ENCODE measurements at places on chromosomes 2 and 18.

DNA sequence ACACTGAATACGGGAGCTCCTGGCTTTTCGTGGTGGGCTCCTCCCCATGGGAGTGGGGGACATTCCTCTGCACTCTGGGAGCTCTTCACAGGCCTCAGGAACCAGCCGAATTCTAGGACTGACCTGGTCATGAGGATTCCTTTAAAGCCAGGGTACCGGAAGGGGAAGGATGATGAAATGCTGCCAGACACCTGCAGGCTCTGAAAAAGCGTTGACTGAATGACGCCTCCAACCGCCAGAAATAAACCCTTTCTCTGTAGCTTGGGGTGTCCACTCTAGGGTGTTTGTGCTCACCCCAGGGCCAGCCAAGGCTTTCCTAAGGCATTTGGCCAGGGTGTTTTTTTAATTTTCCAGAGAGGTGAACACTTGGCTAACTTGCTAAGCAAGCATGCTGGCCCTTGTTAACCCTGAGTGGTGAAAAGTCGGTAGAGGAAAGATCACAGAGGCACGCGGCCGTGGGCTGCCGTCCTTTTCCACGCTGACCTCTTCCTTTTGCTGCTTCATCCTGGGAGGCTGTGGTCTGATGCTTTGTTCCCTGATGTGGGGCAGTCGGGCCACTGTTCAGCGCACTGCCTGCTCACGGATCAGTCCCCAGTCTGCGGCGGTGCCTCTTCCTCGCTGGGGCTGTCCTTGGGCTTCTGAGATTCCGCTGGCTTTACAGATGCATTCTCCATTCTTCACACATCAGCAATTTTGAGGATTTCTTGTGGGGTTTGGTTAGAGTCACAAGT lies 32.0 kb downstream of the IMPA2 start:
- no peak for DNase-seq

DNA sequence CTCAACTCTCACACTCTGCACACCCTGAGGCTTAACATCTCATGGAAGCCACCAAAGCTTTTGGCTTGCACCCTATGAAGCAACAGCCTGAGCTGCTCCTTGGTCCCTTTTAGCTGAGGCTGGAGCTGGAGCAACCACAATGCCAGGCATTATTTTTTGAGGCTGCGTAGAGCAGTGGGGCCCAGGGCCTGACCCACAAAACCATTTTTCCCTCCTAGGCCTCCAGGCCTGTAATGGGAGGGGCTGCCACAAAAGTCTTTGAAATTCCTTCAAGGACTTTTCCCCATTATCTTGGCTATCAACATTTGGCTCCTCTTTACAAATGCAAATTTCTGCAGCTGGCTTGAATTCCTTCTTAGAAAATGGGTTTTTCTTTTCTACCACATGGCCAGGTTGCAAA lies 39.8 kb downstream of the CTNNA2 start:
- DNase-seq, result no peak

GRCh38 chr2:26657265-26657664 lies 16.1 kb upstream of the CIB4 start:
- DNase-seq, result no peak

DNA sequence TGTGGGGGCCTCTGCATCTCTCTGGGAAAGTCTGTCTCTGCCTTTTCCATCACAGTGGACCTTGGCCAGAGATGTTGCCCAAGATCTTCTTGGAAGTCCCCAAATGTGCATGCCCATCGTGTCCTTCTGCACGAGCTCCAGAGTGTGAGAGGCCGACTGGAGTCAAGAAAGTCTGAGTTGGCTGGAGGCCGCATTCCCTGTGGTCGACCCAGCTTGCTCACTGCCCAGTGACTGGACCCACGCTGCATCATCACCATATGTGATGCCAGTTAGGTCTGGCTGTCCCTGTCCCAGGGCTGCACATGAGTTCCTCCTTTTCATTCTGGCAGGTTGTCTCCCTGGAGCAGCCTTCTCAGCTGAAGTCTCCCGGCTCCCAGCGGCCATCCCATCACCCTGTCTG lies 93.8 kb downstream of the ARL4C start:
- DNase-seq, result no peak

DNA sequence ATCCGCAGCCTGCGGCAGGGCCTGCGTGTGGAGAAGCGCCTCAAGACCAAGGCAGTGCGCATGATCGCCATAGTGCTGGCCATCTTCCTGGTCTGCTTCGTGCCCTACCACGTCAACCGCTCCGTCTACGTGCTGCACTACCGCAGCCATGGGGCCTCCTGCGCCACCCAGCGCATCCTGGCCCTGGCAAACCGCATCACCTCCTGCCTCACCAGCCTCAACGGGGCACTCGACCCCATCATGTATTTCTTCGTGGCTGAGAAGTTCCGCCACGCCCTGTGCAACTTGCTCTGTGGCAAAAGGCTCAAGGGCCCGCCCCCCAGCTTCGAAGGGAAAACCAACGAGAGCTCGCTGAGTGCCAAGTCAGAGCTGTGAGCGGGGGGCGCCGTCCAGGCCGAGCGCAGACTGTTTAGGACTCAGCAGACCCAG lies 5.4 kb downstream of the GPR17 start:
- DNase-seq, result no peak

DNA sequence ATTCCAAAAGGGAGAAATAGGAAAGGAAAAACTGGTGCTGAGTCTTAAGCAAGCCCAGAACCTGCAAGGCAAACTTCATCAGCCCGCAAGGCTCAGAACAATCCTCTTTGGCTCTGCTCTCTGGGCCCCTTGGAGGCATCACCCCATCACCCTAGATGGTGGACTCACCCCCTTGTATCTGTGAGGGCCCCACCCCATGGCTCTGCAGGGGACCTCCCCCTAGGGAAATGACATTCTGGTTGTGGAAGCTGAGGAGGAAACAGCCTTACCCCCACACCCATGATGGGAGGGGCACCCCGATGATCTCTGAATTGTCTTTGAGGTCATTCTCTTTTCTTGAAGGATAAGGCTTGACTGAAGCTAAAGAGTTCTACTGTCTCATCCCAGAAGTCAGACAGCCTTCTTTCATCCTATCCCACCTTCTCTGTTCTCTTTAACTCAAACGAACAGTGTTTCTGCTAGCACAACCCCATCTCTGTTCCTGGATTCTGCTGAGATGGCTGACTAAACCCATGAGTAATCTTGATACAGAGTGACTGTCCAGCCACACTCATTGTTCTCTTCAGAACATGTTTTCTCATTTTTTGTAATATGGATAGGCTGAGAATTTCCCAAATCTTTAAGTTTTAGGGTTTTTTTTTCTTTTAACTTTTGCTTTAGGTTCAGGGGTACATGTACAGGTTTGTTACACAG lies 492.1 kb upstream of the MYT1L start:
- DNase-seq, result no peak

- DNase-seq, result no peak
These were observed 790.1 kb downstream of the SLC4A3 start for GRCh38 chr2:220417503-220417902.

DNA sequence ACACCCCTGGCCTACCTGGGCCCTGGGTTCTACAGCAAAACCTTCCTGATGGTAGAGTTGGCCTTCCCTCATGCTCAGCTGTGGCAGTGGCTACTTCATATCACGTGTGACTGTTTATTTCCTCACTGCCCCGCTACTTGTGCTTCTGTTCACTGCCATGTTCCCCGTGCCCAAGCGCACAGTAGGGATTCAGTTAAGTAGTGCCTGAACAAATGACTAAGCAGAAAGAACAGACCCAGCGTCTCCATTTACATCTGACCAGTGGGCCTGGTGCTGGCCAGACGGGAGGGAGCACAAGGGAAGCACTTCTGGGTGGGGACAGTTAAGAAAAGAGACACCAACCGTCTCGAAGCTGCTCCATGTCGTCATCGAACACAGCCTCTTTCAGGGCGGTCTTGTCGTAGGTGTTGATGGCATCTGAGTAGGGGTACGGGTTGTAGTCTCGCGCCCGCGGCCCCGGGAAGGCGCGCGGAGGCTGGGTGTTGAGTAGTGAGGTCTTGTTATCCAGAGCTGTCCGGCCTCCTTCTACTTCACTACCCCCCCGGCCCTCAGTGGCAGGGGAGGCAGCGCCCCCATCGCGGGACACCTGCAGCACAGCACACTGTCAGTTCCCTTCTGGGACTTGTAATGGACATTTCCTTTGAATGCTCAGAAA lies 82.4 kb upstream of the TFCP2L1 start:
- DNase-seq, result no peak

DNA sequence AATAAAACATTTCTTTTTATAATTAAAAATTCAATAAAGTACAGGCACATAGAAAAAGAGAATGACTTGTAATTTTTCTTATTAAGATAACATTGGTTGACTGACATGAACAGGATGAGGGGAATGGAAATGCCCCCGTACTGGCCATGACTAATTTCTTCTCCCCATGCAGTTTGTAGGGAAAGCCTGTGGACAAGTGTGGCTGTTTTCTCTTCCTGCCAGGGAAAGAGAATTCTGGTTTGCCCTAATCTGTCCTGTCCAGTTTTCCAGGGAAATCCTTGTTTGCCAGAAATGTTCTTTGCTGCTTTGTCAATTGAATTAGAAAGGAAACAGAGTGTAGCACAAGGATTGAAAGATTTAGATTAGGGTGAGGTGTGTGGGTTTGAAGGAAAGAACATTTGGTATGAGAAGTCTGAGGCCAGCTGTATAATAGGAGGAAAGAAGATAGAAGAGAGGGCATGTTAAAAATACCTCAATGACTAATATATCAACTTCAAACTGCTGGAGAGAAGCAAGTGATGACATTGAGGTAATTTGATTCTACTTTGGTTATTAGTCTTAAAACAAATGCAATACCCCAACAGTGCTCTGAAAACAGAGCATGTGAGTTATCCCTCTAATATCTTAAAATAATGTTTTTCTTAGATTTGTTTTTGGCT lies 593.9 kb upstream of the ZNF804A start:
- no peak for DNase-seq

DNA sequence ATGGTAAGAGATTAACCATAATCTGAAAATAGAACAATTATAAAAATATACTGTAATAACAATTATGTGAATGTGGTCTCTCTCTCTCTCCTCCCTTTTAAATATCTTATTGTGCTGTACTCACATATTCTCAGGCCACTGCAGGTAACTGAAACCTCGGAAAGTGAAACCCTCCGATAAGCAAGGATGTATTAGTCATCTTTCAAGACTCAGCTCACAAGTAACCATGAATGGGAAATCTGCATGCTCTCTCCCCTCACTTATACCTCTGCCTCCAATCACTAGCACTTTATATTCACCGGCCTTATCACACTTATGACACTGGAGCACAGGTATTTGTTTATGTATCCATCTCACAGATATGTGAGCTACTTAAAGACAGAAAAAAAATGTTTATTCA lies 139.7 kb downstream of the LRP2 start:
- no peak for DNase-seq

- no peak for DNase-seq
These were observed 123.1 kb upstream of the PPP1CB start for GRCh38 chr2:28628506-28628905.

DNA sequence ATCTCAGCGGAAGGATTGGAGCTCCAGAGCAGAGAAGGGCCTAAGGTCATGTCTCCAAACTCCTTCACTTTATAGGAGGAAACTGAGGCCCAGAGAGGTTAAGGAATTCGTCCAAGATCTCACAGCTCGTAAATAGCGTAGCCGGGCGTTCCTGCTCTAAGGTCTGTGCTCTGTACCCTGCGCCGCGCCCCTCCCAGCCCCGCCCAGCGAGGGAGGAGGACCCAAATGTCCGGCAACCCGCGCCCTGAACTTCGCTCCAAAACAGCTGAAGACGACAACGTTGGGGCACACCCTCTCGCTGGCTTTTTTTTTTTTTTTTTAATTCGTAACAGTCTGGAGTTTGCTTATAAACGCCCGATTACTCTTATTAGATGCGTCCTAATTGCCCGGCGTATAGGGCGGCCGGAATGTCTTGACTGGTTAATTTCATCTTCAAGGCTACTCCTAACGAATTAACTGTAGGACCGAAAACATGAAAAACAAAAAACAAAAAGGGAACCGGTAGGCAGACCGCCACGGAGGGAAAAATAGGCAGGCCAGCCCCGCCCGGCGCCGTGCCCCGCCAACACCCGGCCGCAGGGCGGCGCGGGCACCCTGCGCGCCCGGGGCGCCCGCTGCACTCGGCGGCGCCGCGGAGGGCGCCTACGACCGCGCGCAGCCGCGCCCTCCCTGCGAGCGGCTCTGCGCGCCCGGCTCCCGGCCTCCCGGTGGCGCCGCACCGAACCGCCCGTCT lies 928 bp upstream of the FOSL2 start:
- peak; percentile 27 for DNase-seq

DNA sequence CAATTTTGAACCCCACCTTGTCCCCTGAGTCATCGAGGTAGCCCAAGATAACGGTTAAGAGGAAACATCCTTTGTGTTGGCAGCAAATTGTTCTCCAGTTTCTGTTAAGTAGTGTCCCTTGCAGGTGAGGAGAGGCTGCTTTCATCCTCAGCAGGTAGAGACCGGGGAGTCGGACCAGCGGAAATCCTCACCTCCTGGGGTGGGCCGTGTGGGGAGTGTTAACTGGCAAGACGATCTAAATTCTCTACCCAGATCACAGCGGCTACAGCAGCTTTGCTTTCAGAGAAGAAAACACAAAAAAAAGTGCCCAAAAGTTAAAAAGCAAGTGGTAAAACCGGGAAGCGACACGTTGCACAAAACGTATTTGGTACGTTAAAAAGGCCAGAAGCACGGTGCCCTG lies 63.2 kb downstream of the ADI1 start:
- DNase-seq, result no peak

DNA sequence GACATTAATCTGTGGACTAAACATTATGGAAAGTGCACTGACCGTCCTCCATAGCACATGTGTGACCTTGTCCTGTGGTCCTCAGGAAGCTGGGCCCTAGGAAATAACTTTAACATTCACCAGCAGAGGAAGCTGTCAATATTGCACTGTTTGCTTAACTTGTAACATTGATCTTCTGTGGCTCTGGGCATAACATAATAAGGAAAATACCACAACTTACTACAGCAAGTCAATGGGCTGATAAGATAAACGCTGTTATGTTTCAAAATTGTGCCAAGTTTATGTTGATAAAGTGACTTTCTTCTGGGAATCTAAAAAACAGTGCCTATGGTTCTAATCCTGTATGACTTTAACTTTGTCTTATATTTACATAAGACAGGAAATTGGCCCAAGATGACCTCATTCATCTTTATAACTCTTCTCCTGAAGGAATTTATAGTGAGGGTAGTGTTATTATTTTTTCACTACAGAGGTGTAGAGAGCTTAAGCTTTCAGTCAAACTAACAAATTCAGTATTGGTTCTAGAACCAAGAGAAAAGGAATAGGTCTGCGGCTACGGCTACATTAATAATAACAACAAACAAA lies 113.7 kb upstream of the MAP4K3 start:
- no peak for DNase-seq

DNA sequence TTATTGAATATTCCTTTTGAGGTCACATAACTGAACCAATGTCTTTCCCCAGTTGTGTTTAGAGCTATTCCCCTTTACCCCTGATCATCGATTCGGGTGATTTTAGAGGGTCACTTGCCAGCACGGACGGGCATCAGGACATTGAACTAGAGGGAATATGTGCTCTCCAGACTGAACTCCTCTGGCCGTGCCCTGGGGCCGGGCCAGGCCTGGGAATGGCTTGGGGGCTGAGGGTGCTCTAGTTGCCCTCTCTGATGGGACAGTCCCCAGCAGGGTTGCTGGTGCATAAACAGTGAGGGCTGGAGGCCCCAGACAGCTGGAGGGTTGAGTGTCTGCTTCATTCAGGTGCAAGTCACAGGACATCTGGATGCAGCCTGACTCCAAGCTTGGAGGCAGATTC lies 90.7 kb downstream of the SMIM21 start:
- DNase-seq, result no peak

Measured in progenitor cell of endocrine pancreas (in vitro differentiated cells).